ENCODE measurements at places on chromosomes 11 and 22.

- no peak for DNase-seq
These were observed 27.7 kb downstream of the PRCP start for GRCh38 chr11:82872377-82873150.

DNA sequence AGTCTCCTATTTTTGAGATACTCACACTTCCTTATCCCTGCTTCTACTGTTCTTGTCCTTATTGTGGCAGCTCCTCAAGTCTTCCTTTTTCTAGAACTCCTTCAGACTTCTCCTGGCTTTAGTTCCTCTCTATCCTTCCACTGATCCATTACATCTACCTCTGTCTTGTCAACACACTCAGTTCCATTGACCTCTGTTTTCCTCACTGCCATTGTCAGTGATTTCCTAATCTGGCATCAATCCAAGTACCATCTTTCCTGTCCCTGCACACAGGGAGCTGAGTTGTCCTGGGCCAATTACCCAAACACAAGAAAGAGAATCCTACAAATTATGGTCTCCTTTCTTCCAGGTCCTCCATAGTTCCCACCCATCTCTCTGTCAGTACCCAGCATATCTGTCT lies 27.9 kb upstream of the RIC3 start:
- no peak for DNase-seq

DNA sequence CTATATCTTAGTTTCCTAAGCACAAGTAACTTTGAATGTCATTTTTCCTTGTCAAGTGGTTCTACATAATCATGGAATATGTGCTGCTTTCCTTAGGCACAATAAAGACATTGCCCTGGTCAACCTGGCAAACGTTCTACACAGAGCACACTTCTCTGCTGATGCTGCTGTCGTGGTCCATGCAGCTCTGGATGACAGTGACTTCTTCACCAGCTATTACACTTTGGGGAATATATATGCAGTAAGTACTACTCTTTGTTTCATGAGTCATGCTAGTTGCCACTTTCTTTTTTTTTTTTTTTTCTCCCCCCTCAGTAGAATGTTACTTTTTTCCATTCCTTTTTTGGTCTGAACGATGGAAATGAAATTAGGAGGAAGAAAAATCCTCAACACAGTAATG lies 38.5 kb downstream of the TTC17 start:
- DNase-seq = no peak

DNA sequence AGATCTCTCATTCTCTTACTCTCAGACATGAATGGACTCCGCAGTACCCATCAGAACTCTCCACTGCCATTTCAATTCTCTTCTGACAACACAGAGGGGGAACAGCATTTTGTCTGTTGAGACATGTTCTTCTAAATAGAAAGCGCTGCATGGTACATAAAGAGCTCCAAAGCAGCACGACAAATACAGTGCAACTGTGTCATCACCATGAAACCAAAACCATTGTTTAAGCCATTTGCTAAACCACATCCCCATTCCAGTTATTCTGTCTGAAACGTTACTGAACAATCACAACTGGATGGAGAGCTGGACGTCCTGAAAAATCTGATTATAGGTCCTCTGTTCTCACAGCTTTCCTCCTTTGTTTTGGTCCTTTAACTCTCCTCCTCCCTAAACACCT lies 17.9 kb upstream of the TENM4 start:
- DNase-seq = no peak

DNA sequence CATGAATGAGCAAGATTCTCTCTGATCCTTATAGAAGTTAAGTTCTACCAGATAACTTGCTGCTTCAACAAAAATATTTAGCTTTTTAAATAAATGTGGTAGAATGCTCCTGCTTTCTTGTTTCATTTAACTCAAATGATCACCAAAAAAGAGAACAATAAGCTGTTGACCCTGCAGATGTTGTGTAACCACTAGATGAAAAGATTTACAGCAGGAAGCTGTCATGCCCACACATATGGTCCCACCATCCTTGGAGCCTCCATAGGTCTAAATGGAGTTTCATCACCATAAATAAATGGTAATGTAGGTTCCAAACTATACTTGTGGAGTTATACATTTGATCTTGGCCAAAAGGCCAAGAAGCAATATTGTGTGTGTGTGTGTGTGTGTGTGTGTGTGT lies 118.8 kb downstream of the RRAS2 start:
- DNase-seq = no peak

GRCh38 chr11:2790568-2790921 lies 90.8 kb upstream of the KCNQ1OT1 start:
- DNase-seq = peak; percentile 1

DNA sequence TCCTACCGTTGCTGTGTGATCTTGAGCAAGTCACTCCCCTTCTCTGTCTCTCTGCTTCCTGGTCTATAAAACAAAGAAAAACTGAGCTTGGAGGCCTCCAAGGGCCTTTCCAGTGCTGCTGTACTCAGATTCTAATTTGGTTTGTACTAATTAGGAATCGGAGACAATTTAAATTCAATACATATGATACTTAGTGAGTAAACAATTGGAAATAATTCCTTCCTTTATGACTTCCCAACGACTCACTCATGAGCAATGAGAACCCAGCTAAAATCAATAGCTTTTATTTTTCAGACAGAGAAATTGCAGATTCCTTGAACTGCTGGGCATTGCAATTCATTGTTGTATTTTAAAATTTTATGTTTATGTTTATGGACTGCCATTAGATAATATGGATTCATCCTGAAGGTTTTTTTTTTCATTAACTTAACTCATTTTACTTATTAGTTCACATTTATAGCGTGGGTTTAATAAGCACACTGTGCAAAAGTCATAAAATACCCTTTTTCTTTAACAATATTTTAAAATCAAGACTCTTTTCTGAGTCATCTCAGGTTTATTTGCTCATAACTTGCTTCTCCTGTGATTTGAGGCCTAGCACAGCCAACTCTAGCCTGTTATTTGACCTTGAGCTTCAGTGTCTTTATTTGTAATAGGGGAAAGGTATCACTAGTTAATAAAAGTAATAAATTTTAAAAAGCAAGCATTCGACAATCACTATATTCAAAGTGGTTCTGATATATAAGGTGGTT lies 95.8 kb downstream of the TP53I11 start:
- no peak for DNase-seq

DNA sequence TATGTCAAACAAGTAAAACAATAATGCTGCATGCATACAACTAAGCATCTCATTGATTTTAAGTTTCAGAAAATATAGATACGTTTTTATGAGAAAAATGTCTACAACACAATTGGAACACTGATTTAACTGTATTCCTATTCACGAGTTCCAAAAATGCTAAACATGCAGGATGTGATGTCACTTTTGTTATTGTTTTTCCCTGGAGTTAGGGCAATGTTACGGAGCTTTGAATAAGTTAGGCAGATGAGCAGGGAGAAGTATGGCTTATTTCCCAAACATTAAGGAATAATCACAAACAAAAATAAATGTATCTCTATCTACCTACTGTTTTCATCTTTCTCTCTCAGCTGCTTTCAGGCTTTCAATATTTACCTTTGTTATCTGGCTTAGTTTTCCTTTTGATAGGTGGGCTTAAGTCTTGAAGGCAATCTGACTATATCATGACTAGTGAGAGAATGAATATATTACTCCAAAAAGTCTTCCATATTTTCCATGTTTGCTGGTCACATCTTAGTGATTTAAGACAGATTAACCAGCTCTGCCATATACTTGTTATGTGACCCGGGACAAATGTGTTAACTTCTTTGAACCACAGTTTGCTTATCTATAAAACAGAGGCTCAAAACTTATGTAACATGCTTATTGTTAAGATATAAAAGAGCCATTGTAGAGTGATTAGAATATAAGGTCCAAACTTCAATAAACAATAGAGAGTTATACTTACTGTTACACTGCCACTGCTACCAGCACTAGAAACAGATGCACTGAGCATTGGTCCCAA lies 854.4 kb upstream of the CCDC90B start:
- DNase-seq = no peak

- DNase-seq = no peak
These were observed 38.4 kb downstream of the RPL27A start for GRCh38 chr11:8720868-8721608.

DNA sequence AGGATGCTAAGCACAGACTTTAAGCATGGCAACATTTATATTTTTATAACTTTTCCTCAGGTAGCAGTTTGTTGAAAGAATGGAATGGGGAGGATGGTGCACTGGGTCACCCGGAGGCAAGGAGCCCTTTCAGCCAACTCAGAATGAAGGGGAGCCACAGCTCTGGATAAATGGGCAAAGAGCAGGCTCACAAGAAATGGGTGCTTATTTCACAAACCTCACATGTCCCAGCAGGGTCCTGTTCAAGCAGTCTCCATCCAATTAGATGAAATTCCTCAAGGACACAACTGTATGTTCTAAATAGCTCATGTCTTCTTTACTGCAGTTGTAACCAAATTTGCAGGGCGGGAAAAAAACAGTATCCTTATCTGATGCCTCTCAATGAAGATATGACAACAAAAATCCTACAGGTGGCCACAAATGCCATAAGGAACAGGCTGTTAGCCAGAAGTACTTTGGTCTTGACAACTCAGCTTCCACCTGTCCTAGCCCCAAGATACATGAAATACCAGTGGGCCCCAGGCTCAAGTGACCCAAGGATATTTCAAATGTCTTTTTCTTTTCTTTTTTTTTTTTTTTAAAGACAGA lies 48.2 kb downstream of the MAPK1 start:
- no peak for DNase-seq

DNA sequence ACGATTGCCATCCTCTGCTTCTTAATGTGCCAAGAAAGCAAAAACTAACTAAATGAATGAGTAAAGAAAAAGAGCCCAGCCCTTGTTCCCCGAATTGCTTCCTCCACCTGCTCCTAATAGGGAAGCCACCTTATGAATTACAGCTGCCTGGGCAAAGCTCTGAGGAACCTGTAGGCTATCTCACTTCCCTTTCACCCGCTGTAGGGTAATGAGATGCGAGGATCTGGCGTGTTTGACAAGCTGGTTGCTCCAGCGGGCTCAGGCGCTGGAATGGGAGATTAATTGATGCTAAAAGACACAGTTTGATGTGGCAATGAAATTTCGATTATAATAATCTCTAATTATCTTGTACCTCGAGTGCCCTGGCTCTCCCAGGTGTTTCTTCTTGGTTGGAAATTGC lies 256.4 kb downstream of the NTM start:
- no peak for DNase-seq

DNA sequence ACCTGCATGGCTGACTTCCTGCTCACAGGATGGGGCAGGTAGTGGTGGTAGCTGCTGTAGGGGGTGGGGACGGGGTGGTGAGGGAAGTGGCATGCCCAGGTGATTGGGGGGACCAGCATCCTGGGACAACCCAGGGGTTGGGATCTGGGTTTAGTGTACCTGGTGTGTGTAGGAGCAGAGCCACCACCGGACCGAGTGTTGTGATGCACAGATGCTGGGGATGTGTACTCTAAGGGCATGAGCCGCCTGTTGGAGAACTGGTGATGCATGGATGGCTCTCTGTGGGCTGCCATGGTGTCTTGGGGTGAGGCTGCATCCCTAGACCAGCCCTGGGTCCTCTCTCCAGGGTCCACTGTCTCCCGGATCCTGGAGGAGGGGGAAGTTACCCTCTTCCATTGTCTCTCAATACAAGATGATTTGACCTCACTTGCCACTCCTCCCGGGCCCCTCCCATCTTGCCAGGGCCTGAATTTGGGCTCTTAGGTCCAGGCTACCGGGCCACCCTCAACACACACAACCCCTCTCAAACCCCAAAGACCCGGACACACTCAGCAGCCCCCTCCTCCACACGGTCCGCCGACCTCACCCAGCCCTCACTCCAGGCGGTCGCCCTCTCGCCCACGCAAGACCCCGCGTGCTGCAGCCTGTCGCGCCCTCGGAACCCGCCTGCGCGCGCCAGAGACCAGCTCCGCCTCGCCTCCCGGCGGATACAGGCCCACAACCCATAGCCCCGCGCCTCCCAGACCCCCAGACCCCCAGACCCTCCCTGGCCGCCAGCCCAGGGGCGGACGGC lies 619 bp downstream of the LRRC75B start:
- no peak for DNase-seq

GRCh38 chr22:39913321-39913720 lies 12.4 kb downstream of the GRAP2 start:
- no peak for DNase-seq

GRCh38 chr11:46475926-46476545 lies 84.5 kb upstream of the CHRM4 start:
- DNase-seq = no peak

DNA sequence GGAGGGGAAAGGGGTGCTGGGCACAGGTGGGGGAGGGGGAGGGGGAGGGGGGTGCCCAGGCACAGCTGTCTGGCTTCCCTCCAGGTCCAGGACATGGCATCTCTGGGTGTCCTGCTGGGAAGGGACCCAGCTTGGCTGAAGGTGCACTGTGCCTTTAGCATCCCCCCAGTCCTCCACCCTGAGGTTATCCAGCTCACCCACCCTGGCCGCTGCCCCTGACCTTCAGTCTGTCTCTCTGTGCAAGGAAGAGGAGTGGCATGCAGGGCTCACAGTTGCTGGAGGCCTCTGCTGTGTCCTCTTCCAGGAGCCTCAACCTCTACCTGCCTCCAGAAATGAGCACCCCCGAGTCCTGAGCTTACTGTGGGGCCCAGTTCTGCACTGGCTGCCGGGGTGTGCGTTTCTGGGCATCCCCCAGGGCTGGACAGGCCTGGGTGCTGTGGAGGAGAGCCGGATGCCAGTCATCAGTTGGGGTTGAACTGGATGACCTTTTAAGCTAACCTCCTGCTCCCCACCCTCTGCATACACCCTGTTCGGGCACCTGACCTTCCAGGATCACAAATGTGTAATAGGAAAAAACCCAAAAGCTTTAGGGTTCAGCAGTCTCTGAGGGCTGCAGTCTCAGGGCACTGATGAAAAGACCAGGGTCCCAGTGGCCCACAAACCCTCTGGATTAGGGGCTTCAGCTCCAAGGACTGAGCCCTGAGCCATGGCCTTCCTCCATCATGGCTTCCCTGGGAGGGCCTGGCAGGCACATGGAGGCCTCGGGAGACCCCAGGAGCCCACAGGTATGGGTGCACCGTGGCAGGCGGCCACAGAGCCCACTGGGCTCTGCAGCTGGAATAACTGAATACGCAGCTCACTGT lies 9.6 kb upstream of the CTSD start:
- DNase-seq = no peak

- DNase-seq = no peak
These were observed 7.2 kb downstream of the UPK3A start for GRCh38 chr22:45291931-45292290.

Data from effector CD4-positive, alpha-beta T cell (primary cell).